Upper lobe of right lung (tissue), 1 donor: ENCODE measurements at places on chromosomes 6 and 20. TPM values are rescaled to one million over a fixed set of nuclear protein-coding genes. Genes with fewer than 3 reads are reported as not detected.

PRPH2 gene
- 1.2 TPM for total RNA-seq

F13A1 gene
- 94.5 TPM for total RNA-seq

PARD6B gene
- 43.2 TPM for total RNA-seq

NRN1 gene
- 24.4 TPM for total RNA-seq

OXT gene
- not detected for total RNA-seq

RBM12 gene
- total RNA-seq: 72.5 TPM

CMTR1 gene
- 42.2 TPM for total RNA-seq

- DNase-seq: no peak
These were observed 113.5 kb upstream of the GLP1R start for GRCh38 chr6:38935051-38935450.

- no peak for DNase-seq
These were observed 4.9 kb upstream of the ARFGAP1 start for GRCh38 chr20:63267691-63268090.

- DNase-seq: no peak
These were observed 154.0 kb downstream of the LAMP5 start for GRCh38 chr20:9668381-9668780.

DNA sequence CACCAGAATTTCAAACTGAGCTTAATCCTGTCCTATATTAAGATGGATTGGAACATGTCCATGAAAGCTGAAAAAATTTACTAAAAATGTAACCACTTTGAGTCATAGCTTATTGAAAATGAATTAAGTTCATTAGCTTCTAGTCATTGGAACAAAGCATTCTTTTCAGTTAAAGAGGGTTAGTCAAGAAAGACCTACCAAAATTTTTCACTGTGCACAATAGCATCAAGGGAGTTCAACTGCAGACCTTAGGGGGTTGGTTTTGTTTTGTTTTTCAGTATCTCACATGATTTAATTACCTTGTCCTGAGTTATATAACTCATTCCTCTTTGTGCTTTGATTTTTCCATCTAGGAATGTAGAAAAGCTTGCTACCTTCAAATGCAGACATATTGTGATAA, 2.8 kb downstream of the SLC2A12 start:
- DNase-seq: no peak

DNA sequence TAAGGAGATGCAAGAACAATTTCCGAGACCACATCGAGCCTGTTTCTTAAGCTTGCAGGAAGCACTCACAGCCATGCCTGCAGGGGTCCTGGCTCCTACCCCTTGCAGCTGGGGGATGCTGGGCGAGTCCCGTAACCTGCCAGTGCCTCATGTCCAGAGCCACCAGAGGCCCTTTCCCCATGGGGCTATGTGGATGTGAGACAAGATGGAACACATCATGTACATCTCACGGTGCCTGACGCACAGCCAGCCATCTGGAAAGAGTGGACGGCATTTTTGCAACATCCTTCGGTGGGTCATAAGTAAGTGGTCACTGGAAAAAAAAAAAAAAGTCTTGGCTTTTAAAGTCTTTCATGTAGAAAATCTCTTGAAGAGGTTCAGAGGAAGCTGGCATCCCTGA, 72.8 kb downstream of the CDH4 start:
- no peak for DNase-seq

- DNase-seq: no peak
These were observed 1128.4 kb upstream of the MAP3K7 start for GRCh38 chr6:91715171-91715805.

- DNase-seq: no peak
These were observed 270.9 kb upstream of the JARID2 start for GRCh38 chr6:14974792-14975470.

- no peak for DNase-seq
These were observed 133.8 kb downstream of the LRRC1 start for GRCh38 chr6:53928641-53929040.

GRCh38 chr20:9408422-9409300, 105.7 kb upstream of the LAMP5 start:
- no peak for DNase-seq

DNA sequence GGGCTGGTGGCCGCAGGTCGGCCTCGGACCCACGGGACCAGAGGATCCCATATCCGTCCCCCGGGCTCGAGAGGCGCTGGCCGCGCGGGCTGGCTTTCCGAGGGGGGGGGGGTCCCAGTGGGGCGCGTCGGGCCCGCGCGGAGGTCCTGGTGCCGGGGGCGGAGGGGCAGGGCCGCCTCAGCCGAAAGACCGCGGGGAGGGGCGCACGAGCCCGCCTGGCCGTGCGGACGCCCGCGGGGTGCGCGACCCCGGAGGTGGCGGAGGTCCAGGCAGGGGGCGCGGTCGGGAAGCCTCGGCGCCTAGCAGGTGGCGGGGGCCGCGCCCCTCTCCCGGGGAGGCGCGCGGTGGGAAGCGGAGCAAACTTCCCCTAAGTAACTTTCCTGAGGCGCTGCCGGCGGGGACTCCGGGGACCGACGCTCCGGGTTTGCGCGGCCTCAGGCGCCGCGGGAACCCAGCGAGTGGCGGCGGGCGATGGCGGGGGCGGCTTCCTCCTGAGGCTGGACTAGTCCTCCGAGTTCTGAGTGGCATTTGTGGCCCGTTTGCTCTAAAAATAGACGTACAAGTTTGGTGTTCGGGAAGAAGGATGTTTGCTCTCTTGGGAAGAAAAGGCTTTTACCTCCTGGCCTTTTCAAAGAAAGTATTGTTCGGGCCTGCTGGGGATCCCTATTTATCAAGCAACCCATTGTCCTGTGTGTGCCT, 26.5 kb upstream of the BTBD3 start:
- peak; percentile 83 for DNase-seq

GRCh38 chr6:11648436-11648775, 110.9 kb downstream of the TMEM170B start:
- no peak for DNase-seq

DNA sequence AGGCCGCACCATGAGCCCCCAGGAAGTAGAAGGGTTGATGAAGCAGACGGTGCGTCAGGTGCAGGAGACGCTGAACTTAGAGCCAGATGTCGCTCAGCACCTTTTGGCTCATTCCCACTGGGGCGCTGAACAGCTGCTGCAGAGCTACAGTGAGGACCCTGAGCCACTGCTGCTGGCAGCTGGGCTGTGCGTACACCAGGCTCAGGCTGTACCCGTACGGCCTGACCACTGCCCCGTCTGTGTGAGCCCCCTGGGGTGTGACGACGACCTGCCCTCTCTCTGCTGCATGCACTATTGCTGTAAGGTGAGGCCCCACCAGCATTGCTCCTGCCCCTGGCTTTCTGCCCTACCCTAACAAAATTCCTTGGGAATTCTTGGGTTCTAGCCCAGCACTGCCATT, 13.1 kb downstream of the DNPH1 start:
- DNase-seq: peak; percentile 40

GRCh38 chr6:157281570-157281969, 41.7 kb downstream of the TMEM242 start:
- peak; percentile 58 for DNase-seq

GRCh38 chr20:51135926-51136715, 113.2 kb upstream of the KCNG1 start:
- no peak for DNase-seq
